ENCODE measurements at places on chromosomes 11 and 22.

- no peak for DNase-seq
Measured at GRCh38 chr22:38942702-38943101, 14.7 kb upstream of the APOBEC3A start.

DNA sequence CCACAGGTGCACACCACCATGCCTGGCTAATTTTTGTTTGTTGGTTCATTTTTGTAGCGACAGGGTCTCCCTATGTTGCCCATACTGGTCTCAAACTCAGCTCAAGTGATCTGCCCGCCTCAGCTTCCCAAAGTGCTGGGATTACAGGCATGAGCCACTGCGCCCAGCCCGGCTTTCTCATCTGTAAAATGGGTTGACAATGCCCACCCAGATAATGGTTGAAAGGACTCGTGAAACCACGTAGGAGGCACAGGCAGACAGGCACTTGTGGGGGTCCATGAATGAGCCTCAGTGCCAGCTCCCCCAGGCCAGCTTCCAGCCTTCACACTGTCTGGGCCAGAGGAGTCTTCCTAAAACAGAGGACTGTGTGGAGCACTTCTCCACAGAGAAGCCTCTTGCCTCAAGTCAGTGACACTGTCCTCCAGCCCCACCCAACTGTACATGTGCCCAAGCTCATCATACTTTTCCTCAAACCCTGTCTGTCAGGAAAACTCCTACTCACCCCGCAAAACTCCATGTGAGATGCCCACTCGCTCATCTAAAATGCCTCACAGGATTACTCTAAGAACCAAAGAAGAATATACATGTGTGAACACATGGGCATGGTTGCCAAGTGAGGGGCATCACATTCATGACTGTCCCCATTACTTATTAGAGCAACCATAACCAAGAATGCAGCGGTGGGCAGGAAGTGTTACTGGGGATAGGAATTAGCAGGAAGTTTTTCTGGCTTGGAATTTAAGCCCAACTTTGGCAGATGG, 32.1 kb upstream of the WNT7B start:
- DNase-seq = no peak

DNA sequence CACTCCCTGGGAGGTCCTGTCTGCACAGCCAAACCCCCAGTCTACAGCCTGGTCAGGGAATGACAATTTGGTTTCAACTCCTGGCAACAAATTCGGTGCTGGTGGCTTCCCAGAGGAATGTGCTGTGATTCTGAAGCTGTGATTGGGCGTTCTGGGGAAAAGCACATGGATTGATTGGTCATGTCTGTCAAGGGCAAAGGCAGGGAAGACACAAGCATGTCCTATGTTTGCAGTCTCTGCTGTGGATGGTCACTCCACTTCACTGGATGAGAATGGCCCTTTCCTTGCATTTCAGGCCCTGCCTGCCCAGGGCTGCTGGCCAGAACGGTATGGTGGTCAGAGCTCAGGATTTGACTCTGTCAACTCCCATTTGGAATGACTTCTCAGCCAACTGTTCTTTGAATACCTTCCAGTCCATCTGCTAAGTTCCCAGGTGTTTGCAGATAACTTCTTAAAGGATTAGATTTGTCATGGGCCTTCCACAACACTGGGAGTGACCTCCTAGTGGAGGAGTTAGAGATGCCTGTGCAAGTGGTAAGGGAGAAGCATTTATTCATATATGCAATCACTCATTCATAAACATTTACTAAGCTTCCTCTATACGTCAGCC, 42.7 kb downstream of the SGSM1 start:
- no peak for DNase-seq

DNA sequence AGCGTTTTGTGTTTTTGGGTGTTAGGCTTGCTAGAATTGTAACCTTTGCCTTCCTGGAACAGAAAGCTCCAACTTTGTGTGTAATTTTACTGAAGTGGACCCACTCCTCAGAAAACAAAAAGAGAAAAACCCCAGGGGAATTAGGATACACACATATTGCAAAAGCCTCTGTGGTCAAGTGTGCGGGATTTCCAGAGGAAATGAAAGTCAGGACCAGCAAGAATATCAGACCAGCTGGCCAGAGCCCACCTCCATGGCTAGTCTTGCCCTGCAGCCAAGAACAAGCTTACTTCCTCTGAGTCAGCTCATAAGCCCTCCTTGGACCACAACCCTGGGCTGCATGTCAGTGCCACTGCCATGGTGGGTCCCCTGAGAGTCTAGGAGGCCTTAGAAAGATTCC, 37.0 kb upstream of the FTH1 start:
- DNase-seq = no peak
